ENCODE measurements at places on chromosomes 16 and 17.

GRCh38 chr17:72474719-72475477 lies 354.1 kb downstream of the SOX9 start:
- no peak for DNase-seq

- no peak for DNase-seq
Observed at GRCh38 chr17:77555741-77556291, 402.7 kb upstream of the TNRC6C start.

- DNase-seq = no peak
Observed at GRCh38 chr16:22004341-22004740, 3.4 kb upstream of the PDZD9 start.

GRCh38 chr16:87033021-87033471 lies 284.1 kb downstream of the C16orf95 start:
- DNase-seq = no peak

DNA sequence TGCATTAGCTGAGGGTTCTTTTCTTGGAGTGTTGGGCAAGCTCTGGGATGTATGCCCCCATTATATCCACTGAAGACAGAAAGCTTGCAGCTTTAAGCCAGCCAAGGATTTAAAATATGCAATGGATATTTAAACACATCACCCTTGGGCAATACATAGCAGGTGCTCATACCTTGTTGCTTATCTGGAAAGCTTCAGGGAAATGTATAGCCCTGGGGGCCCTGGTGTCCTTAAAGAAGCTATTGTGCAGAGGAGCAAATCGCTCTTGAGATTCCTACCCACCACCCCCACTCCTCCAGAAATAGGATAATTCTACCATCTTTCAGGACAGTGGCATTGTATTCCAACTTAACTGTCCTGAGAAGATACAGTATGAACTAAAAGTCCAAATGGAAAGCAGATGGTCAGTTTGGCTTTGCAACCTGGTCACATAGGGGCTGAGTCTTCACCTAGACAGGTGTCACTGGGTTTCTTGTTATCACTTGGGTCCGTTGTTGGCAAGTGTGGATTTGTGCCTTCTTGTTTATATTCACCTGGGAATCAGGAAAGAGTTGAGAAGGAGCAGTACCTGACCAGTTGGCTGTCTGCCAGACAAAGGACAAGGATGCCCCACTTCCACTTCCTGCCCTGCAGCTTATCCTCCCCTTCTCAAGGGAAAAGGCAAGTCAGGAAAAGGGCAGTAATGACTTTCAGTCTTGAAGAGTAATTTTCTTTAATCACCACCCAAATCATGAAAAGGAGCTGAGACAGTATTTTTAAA lies 3.4 kb downstream of the ANKRD40CL start:
- DNase-seq = no peak

DNA sequence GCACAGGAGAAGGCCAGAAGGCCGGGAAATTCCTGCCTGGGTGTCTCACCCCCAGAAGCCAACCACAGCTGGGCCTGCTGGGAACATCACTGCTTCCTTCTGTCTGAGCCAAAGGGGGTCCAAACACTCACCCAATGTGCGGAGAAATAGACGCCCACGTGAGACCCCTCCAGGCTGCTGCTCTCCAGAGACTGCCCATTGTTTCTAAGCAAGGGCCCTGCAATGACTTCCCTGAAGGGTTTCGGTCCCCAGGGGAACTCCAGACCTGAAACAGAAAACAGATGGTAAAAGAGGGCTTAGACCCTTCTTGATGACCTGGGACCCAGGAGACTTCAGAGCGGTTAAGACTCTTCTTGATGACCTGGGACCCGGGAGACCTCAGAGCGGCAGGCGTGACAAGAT lies 41.3 kb downstream of the MRM3 start:
- no peak for DNase-seq

DNA sequence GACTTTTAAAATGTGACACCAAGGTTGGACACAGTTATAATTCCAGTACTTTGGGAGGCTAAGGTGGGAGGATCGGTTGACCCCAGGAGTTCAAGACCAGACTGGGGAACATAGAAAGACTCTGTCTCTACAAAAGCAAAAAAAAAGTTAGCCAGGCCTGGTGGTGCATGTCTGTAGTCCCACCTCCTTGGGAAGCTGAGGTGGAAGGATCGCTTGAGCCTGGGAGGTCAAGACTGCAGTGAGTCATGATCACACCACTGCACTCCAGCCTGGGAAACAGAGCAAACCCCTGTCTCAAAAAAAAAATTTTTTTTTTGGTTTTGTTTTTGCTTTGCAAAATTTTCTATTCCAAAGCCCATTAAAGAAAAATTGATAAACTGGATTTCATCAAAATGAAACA lies 281.4 kb downstream of the BCAS3 start:
- no peak for DNase-seq

- no peak for DNase-seq
Observed at GRCh38 chr16:89393738-89394406, 96.5 kb downstream of the ANKRD11 start.

GRCh38 chr16:90015586-90016338 lies 3.5 kb downstream of the DBNDD1 start:
- no peak for DNase-seq

- DNase-seq = no peak
Observed at GRCh38 chr17:17888821-17889220, 52.0 kb upstream of the SREBF1 start.

DNA sequence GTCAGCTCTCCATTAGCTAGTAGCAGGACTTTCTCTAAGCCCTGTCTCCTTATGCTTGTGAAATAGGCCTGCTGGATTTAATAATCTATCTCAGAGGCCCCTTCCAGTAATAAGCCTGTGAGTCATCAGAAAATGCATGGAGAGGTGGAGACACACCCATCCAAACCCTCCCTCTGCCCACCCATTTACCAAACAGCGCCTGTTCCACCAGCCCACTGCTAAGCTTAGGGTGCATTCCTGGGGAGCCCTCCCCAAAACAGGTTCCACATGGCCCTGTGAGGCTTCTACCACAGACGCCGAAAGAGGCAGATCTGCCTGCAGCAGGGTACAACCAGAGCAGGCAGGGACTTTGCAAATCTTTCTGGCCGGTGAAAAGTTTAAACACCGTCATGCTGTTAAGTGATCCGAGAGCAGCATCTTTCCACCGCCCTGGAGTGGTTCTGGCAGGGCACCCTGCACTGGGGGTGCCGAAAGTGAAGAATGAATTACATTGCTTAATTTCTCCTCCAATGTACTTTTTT lies 99.3 kb downstream of the GAS7 start:
- DNase-seq = no peak

DNA sequence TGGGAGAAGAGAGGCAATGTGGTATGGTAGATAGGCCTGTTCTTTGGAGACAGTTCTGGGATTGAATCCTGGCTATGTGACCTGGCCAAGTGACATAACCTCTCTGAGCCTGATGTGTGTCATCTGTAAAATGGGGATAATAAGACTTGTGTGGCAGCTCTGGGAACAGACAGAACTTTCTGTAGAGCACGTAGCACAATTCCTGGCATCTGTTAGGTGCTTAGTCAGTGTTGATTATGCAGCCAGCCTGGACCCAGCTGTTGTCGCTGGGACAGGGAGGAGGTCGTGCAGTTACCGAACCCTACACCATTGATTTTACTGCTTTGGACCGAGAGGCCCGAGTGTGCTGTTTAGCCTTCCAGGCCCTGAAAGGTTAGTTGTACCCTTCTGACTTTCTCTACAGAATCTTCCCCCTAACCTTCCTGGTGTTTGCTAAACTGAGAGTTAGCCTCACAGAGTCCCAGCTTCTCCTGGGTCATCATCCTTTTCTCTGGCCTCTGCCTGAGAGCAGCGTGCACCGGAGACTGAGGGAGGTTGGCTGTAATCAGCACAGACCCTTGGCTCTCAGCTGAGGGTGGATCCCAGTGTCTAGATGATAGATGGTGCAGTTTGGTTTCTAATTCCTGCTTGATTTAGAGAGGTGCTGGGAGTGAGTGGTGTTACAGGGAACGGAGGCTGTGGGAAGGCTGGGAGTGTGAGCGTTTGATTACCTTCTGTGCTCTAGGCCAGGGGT lies 31.9 kb downstream of the MSI2 start:
- no peak for DNase-seq

DNA sequence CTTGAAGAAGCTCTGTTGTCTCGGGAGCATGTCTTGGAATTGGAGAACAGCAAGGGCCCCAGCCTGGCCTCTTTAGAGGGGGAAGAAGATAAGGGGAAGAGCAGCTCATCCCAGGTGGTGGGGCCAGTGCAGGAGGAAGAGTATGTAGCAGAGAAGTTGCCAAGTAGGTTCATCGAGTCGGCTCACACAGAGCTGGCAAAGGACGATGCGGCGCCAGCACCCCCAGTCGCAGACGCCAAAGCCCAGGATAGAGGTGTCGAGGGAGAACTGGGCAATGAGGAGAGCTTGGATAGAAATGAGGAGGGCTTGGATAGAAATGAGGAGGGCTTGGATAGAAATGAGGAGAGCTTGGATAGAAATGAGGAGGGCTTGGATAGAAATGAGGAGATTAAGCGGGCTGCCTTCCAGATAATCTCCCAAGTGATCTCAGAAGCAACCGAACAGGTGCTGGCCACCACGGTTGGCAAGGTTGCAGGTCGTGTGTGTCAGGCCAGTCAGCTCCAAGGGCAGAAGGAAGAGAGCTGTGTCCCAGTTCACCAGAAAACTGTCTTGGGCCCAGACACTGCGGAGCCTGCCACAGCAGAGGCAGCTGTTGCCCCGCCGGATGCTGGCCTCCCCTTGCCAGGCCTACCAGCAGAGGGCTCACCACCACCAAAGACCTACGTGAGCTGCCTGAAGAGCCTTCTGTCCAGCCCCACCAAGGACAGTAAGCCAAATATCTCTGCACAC lies 21.2 kb downstream of the AKAP1 start:
- DNase-seq = no peak

GRCh38 chr16:81374550-81374949 lies 59.8 kb downstream of the GAN start:
- DNase-seq = no peak

DNA sequence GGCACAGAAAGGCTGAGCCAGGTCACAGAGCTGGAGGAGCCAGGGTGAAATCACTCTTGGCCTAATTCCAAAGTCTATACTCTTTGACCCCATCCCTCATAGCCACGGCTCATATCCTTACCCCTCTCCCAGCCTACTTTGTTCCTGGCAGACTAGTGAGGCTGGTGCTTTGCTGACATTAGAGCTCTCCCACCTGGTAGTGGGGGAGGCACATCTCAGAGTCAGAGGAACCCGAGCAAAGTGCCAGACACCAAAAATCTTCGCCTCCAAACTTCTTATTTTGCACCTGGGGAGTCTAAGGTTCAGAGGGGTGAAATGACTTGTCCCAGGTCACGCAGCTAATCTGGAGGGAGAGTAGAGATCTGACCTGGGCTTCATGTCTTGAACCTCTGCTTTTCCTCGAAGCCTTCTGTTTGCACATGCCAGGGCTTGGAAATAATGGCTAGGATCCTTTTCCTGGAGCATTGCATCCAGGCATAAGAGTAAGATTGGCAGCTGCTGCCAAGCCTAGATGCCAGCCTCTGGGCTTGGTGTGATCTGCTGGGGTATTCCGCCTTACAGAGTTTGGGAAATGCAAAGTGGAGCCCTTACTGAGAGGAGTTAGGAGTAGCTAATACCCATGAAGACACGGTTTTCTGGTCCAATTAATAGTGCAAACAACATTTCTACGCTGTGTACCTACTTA lies 126.9 kb downstream of the SPACA3 start:
- no peak for DNase-seq

- no peak for DNase-seq
Observed at GRCh38 chr16:77700846-77701245, 21.5 kb upstream of the NUDT7 start.

DNA sequence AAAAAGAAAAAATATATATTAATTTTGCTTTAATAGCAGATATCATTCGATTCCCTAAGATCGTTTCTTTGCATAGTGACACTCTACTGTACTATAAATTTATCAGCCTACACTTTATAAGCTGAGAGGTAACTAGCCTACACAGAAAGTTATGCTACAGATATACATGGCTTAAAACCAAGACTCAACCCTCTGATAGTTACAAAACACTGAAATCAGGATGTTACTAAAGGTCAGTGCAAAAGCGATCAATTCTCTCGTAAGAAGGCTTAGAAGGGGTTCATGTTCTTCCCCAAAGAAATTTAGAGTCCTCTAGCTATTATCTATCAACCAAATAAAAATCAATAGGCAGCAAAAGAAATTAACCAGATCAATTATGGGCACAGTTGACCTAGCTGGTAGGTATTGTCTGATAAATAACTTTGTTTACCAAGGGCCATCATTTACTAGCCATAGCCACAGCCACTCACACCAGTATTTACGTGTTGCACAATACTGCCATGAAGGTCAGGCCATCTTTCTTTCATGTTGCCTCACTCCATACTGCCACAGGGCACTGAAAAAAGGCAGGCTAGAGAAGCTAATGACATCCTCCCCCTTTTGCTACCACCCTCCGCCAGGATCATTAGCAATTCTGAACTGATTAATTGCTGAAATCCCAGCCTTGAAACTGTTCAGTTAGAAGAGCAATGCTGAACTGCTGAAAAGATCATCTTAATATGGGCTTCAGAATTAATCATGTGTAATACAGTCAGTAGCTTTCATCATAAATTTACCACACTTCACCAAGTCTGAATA lies 43.7 kb downstream of the RND2 start:
- DNase-seq = no peak

DNA sequence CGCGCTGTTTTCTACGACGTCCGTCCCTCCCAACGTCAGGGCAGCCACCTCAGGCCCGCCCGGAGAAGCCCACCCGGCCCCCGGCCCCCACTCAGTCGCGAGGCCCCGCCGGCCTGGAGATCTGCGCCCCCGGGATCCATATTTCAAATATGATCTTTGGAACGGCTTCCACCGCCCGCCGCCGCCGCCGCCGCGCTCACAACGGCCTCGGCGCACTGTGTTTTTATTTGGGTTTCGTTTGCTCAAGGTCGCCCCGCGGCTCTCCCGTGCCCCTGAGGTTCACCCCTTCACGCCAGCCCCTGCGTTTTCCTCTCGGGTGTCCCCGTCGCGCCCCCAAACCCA lies 4.2 kb upstream of the CBX4 start:
- DNase-seq = no peak

DNA sequence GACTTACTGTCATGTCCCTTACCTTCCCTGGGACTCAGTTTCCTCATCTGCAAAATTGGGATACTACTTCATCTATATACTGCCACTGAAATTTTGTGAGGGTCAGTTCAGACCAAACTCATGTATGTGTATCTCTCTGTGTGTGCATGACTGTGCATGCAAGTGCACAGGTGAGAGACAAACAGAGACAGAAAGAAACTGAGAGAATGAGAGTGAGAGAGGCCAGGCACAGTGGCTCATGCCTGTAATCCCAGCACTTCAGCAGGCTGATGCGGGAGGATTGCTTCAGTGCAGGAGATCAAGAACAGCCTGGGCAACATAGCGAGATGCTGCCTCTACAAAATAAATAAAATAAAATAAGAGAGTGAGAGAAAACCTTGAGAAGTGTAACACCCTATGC lies 32.1 kb upstream of the SLC6A2 start:
- no peak for DNase-seq

Measured in stimulated activated CD8-positive, alpha-beta memory T cell treated with anti-CD3 and anti-CD28 coated beads, Interleukin-4, amount 100 ng/mL, for 4 hours (primary cell).